ENCODE measurements at places on chromosomes 11 and 22.

GRCh38 chr11:121466063-121466794, 13.5 kb upstream of the SORL1-AS1 start:
- DNase-seq: peak; percentile 80

DNA sequence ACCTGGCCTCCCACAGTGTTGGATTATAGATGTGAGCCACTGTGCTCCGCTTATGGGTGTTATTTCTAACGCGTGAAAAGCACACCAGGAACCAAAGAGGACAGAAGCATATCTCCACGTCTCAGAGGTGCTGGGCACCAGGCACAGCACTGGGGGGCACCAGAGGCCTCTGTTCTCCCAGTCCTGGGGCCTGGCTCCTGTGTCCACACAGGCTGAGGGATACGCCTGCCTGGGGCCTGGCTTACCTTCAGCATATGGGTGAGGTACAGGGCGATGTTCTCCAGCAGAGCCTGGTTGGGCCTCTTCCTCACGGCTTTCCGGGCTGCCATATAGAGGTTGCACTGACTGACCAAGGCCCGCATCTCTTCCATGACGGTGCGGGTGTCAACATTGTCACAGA, 24.7 kb upstream of the NAP1L4 start:
- no peak for DNase-seq

DNA sequence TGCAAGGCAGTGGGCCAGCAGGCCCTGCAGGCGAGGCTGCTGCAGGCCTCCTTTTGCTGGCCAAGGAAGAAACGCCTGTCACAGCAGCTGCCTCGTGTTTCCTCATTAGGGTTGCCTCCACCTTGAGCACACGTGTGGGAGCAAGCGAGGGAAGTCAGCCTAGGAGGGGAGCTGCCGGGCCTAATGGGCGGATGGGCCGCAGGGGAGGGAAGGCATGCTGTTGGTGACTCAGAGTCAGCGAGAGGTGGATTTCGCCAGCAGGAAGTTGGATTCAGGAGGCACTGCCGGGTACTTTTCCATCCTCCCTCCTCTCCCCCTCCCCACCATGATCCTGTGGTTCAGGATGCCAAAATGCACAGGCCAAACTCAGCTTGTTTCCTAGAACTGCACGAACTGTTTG, 498.7 kb downstream of the METTL15 start:
- DNase-seq: no peak

DNA sequence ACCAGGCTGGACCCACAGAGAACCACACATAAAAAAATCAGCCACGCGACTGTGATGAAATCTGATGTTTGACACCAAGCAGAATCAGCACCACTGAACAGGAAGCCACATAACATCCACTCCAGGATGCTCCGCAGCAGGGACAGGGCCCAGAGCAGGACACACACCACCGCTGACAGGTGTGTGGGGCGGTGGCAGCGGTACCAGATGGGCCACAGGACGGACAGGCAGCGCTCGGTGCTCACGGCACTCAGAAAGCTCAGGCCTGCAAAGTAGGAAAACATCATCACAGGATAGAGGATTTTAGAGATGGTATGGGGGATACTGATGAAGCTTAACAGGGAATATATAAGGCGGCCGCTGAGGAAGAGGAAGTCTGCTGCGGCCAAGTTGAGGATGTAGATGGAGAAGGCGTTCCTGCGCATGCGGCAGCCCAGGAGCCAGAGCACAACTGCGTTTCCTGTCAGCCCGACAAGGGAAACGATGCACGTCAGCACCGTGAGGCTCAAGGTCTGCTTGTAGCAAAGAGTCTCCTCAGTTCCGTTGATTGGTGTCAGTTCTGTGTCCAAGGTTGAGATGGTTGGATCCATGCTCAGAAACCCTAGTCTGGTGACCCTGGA, 4.9 kb downstream of the MRGPRX1 start:
- no peak for DNase-seq

GRCh38 chr22:44128958-44129618, 51.6 kb upstream of the PARVG start:
- DNase-seq: no peak

DNA sequence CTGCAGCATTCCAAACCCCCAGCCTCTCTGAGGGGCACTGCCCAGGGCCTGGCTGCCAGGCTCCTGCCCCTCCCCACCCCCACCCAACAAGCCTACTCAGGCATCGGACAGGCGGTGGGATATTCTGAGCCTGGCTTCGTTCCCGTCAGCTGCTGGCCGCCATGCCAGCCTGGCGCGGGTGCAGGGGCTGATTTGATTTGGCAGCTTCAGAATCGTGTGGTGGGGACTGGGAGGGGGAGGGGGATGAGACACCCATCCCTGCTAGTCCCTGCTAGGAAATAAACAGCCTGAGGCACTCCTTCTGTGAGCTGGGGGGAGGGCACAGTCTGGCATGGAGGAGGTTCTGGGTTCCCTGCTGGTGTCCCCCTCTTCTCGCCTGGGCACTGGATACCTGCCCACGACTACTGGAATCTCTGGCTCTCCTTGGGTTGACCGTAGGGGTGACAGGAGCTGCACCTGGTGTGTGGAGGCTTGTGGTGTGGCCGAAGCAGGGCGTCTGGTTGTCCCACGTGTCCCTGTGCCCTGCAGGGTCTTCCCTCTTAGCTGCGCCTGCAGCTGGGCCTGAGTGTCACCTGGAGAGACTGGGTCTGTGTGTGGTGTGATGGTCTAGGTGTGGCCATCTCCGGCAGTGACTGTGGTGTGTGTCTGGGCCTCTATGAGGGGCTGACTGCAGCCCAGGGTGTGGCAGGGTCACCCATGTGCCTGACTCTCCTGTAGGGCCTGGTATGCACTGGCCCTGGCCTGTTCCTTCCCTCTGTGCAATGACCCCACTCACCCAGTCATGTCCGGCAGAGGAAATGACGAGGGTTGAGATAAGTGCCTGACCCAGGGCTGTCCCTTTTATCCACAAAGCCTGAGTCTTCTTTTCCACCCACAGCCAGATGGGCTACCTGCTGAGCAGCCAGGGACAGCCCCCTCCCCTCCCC, 42.2 kb downstream of the PDE2A start:
- no peak for DNase-seq

DNA sequence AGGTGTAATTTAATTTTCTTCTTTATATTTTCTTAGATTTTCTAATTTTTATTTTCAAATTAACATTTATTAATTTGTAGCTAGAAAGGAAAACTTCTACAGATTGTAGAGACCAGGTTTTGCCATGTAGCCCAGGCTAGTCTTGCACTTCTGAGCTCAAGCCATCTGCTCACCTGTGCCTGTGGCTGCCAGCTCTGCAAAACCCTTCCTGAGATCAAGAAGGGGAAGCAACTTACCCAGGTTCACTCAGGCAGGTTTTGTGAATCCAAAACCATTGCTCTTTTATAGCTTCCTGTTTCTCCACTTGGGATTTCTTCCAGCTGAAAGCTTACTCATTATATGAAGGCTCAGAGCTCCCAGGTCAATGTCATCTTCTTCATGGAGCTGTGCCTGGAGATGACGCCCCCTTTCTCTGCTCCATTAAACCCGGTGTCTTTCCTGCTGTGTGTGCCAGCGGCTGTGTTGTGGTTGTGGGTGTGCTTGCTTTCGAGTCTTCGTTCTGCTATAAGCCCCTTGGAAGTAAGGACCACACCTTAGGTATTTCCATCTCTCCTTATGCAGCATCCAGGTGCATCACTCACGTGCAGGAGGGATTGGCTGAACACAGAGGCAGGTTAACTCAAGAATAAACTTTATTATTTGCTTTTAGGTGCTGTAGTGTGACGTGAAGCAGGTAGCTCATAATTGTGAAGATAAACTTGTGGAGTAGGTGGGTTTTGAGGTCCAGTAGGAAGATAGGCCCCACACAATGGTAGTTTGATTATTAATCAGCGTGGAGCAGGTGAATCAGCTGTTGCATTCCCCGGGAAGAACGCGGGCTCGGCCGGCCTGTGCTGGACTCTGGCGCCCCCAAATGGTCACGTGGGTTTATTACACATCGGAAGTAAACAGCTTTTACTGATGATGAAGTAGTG, 42.2 kb upstream of the INCENP start:
- peak; percentile 46 for DNase-seq

DNA sequence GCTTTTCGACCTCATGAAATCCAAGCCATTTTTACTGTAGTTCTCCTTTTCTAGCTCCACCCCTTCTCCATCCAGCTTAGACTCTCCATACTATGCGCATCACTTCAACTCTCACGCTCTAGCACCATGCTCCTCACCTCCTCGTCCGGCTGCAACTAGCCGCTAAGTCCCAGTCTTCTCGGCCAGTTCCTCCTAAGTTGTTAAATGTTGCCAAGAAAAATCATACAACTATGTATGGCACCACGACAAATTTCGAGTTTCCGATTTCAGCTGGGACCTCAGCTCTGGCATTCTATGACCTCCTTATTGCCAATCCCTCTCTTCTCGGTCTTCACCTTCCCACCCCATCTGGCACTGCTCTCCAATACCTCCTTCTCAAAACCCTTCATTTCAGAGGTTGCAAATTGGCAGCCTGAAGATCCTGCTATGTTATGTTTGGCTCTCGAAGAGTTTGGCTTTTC, 1.0 kb downstream of the ZNF70 start:
- no peak for DNase-seq

DNA sequence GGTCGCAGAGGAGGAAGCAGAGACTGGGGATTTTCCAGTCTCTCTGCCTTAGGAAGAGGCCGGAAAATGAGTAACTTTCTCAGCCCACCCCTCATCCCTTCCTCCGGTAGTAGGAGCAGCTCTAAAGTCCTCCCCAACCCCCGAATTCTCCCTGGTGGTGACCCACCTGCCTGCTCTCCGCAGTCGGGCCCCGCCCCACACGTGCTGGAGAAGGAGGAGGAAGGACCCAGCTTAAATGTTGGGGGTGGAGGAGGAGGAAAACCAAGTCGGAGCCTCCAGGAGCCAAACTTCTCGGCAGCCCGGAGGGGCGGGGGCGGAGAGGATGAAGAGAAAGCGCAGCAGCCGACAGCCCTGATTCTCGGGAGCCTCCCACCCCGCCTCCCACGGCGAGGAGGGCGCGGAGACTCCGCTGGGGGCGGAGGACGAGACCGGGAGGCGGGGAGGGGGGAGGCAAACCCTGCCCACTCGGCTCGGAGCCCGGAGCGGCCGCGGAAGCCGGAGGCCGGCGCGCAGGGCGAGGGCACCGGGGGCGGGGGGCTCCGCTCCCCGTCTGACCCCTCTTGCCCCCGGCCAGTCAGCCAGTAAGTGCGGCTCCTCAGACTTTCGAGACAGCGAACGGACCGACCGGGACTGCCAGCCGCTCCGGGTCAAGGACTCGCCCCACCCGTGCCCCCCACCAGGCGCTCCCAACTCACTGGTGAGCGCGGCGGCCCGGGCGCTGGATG, at the start of gene TPBGL:
Gene TPBGL (plus strand): TSS at position 464 of the 725 bp plus-strand sequence. CDS start 276 bp downstream, outside the sequence.
- DNase-seq: no peak

GRCh38 chr11:115808351-115808940, 304.2 kb upstream of the CADM1 start:
- DNase-seq: no peak

- no peak for DNase-seq
Measured at GRCh38 chr11:3796801-3797328, 489 bp downstream of the NUP98 start.

Measured in NCI-H460 (cell line).